ENCODE measurements at places on chromosomes 4 and X.

DNA sequence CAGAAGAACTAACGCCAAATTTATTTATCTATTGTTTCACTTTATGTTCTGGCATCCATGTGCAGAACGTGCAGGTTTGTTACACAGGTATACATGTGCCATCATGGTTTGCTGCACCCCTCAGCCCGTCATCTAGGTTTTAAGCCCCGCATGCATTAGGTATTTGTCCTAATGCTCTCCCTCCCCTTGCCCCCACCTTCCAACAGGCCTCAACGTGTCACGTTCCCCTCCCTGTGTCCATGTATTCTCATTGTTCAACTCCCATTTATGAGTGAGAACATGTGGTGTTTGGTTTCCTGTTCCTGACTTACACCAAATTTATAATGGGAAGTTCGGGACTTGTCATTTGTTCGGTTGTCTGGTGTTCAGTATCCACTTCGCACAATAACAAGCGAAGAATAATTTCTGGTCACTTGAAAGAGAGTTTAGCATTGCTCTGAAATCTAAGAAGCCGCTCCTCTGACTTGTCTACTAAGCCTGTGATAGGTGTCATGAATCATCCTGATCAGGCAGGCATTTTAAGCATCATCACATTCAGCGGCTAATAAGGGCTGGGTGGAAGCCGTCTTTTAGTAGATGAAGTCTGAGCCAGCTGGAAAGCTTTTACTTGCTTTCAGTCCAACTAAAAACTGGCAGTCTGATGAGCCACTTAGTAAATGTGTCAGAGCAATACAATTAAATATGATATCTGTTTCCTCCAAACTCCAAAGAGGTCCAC lies 1065.7 kb upstream of the PABPC4L start:
- DNase-seq: no peak

DNA sequence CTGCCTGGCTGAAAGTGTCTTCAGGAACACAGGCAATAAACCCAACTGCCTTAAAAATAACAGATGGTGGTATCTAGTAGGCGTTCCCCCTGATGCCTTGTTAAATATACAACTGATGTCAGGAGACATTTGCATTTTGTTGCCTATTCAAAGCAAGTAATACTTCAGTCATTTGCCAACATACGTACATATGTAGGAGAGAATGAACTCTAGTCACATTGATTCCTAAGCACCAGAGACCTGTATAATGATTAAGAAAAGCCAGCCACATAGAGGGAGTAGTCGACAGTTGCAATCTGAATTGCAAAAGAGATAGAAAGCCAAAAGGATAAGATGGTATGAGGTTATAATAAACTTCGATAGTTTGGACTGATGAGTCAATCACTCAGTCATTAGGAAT lies 191.0 kb upstream of the EMCN start:
- peak; percentile 67 for DNase-seq

DNA sequence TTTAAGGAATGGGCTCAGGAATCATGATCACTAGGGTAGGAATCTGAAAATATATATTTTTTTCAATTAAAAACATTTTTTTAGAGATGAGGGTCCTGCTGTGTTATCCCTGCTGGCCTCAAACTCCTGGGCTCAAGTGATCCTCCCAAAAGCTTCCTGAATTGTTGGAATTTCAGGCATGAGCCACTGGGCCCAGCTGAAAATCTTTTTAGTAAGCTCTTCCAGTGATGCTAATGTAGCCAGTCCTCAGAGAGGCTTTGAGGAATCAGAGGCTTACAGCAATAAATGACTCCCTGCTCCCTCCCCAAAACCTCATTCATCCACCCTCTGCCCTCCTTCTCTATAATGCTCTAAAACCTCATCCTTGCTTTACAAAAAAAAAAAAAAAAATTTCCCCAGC lies 129.5 kb downstream of the ZIC3 start:
- no peak for DNase-seq

- no peak for DNase-seq
Measured at GRCh38 chr4:100206850-100207249, 16.6 kb upstream of the DDIT4L start.

GRCh38 chr4:6451309-6451708 lies 21.1 kb downstream of the PPP2R2C start:
- no peak for DNase-seq

GRCh38 chr4:114052227-114052626 lies 72.8 kb upstream of the ARSJ start:
- DNase-seq: no peak

DNA sequence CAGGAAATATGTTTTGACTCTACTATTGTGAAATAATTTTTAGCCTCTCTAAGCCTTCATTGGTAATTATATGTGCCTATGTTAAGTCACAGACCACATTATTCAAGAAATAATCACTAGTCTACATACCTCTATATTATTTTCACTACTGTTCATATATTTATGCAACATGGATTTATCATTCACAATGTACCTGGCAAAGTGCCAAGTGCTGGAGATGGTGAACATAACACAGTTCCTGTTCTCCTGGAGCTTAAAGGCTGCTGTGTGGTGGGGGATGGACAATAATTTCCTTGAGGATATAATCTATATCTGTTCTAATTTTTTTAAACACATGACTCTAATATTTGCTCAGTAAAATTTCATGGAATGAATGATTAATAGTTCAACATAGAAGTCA lies 527.7 kb upstream of the CXorf51A start:
- DNase-seq: no peak

GRCh38 chr4:87913896-87914295 lies 61.6 kb upstream of the SPP1 start:
- DNase-seq: no peak

DNA sequence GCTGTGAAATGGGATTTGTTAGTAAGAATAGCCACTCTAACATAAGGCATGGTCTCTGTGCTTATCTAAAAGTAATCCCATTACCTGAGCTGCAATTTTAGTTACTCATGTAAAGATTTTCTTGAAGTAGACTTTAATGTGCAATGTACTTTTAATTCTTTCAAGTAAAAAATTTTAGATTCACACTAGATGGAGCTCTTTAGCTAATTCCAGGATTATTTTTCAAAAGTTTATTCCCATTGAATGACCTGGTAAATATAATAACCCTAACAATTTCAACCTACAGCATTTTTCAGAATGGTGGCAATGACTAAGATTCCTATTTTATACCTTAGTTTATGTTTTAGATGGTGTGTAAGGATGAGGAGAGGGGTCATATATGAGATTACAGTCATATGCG lies 18.1 kb downstream of the USP38 start:
- peak; percentile 8 for DNase-seq

GRCh38 chrX:131330735-131331134 lies 41.6 kb upstream of the IGSF1 start:
- DNase-seq: no peak

GRCh38 chrX:50093625-50094024 lies 107.2 kb downstream of the AKAP4 start:
- no peak for DNase-seq

DNA sequence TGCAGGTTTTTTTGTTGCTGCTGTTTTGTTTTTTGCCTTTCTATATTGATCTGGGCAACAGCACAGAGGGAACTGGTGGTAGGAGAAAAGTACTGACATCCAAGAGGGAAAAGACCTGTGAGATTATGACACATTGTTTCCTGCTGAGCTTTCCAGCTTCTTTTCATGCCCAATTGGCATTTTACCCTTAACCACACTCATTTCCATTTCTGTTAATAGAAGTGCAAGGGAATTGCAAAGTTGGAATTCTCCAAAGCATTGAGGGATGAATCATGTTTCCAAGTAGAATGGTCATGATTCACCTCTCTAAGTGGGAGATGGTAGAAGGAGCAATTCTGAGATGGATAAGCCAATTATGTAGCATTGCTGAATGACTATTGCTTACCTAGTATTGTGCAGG lies 161.5 kb downstream of the PPARGC1A start:
- DNase-seq: no peak

DNA sequence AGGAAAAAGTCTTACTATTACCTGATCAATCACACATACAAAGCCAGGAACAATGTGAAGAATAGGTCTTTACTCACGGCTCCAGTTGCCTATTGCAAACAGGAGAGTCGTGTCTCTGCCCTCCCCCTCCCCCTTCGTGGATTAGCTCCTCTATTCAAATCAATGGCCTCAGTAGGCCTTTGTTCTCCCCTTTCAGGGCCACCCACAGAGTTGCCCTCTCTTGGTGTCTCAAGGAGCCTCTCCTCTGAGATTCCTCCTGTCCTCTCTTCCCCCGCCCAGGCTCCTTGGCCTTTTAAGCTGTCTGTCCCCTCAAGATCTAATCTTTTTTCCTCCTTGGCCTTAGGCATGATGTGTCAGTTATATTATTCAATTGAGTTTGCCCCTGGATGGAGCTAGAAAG lies 107.2 kb upstream of the NALF2 start:
- DNase-seq: no peak

DNA sequence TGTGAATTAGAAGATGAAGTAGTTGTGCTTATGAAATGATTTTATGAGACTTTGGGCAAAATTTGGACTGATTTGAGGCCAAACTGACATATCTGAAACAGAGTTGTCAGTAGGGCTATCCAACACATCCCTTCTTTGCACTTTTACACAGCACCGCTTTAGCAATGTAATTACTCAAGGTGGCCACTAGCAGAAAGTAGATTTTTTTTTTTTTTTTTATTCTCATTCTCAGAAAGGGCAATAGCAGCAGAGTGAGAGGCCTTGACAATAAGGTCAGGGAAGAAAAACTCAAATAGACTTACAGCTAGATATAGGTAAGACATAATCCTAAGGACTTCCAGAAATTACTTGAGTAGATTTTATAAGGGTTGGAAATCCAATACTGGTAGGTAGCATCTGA lies 414.3 kb downstream of the NAP1L3 start:
- no peak for DNase-seq

- no peak for DNase-seq
Measured at GRCh38 chr4:24645765-24646550, 61.6 kb upstream of the DHX15 start.

DNA sequence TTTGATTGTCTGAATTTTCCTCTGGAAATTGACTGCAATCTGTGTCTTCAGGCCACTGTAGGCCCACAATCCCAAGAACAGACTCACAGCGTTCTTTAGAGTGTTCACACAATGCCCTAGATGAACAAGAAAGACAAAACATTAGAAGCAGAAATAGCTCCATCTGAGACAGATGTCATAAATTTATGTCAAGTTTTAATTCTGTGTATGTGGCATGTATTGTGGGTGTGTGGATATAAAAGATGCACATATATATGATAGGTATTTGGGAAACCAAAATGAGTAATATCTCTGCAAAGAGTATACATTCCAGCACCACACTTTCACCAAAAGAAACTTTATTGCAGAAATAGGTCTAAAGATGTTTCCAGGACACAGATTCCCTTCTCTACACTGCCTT lies 176.1 kb downstream of the CORIN start:
- no peak for DNase-seq

GRCh38 chr4:94290245-94290644 lies 52.4 kb downstream of the HPGDS start:
- DNase-seq: no peak

DNA sequence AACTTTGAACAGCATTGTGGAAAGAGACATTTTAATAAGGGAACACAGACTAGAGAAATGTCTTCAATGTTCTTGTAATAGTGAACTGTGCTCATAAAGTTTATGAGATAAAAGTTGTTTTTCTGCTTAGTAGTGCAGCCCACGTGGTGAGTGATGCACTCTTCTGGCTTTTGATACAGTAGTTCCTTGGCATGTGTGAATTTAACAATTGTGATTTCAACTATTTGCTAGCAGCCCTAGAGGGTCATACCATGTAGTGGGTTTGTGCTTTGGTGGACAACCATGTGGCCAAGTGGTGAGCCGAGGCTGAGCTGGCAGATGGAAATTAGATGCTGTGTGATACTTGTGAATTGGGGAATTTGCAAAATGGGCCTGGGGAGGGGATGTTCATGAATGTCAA lies 116.2 kb upstream of the SLC4A4 start:
- DNase-seq: no peak

GRCh38 chr4:164876700-164877324 lies at the start of gene APELA:
TSS of gene APELA (plus strand) at chr4:164877178. CDS start at chr4:164877332, 154 bp downstream.
- no peak for DNase-seq

GRCh38 chr4:3869661-3870566 lies 103.7 kb downstream of the ADRA2C start:
- DNase-seq: no peak

DNA sequence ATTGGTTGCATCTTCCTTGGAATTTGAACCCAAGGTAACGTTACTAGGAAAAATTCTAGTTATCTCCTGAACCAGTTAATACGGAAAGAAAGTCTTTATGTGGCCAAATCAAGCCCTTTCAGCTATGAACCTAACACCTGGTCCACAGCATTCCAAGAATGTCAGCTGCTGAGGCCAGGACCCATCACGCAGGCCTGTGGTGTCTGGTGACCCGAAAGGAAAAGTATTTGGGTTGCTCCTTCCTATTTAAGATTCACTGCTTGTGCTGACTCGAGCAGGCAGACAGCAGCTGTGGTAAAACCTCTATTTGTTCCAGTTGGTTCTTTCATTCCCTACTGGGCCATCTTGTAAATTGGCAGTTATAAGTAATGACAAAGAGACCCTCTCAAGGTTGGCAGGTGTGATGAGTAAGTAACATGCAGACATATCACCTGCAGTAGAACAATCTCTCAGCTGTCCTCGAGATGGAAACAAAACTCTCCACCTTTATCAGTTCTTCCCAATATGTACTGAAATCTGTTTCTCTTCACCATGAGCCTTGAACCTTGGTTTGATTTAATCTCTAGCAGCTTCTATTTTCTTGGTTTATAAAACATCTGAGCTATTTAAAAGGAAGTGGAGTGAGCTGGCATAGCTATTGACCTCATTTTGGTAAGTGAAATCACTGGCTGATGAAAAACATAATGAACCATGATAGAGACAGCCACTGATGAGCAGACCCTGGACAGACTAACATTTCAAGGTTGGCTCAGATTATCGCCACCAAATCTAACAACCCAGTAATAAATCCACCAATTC lies 182.1 kb upstream of the SMIM31 start:
- DNase-seq: no peak

DNA sequence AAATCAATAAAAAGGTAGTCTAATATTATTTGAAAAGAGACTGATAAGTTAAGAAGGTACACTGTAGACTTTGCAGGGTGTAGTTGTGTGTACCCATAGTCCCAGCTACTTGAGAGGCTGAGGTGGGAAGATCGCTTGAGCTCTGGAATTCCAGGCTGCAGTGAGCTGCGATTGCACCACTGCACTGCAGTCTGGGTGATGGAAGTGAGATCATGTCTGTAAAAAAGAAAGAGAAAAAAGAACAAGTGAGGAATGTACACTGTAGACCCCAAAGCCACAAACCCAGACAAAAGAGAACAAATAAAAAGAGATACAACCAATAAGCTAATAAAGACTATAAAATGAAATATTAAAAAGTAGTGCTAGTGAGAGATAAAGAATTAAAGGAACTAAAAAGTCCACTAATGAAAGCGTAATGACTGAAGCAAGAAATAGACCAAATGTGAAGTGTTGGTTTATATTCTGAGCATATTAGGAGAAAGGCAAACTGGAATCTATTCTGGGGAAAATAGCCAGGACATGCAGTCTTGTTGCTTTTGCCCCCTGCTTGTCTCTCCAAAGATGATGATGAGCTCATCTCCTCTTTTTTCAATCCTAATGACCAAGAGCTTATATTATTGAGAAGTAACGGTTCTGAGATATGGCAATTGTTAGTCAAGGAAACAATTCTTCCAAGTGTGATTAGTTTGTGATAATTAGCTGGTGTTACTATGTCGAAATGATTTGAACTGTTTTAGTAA lies 19.1 kb downstream of the GSX2 start:
- DNase-seq: no peak

- DNase-seq: no peak
Measured at GRCh38 chrX:132426695-132427281, 62.0 kb downstream of the MBNL3 start.

- DNase-seq: no peak
Measured at GRCh38 chr4:140684314-140684713, 71.9 kb downstream of the TBC1D9 start.

- DNase-seq: no peak
Measured at GRCh38 chrX:47539860-47540259, 21.1 kb upstream of the ARAF start.

Data from NCI-H1694 treated with DMSO at 0.1 percent for 48 hours (cell line).